Endodermal cell (in vitro differentiated cells): ENCODE measurements at places on chromosomes 4 and X.

- no peak for DNase-seq
Measured at GRCh38 chr4:154435895-154436294, 55.7 kb downstream of the DCHS2 start.

- no peak for DNase-seq
Measured at GRCh38 chrX:26909728-26910127, 553.4 kb downstream of the PPP4R3C start.

GRCh38 chrX:69614886-69615285 is 1.0 kb upstream of the EDA start:
- no peak for DNase-seq

DNA sequence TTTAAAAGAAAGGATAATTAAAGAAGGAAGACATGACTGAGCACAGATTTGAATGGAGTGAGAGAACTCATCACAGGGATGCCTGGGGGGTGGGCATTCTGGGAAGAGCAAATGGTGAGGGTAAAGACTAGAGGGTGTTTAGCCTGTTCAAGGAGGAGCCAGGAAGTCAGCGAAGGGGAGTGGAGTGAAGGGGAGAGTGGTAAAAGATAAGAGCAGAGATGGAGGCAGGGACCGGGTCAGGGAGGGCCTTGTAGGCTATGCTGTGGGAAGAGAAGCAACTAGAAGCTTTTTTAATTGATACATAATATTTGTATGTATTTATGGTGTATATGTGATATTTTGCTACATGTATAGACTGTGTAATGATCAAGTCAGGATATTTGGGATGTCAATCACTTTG is 2.2 kb upstream of the VGLL1 start:
- DNase-seq, result no peak

DNA sequence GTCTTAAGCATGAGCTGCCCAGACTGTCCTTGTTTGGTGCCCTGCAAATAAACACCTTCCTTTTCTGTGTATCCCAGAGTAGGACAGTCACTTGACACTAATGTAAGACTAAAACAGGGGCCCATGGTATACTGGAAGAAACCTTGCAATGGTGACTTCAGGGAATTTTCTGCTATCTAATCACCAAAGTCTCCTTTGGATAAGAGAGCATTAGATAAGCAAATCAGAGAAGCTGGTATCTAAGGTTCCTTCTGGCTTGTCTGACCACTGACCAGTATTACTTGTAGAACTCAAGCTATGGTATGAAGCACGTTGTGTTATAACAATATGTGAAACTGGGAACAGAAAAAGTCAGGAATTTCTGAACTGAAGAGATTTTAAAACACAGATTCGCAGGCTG is 173.9 kb downstream of the COL25A1 start:
- no peak for DNase-seq
